Vagina (tissue), 2 donors: ENCODE measurements at places on chromosomes 11 and 22.
A peak's percentile ranks its signal among the peaks of the same experiment; 100 is the strongest.

- DNase-seq = no peak
Measured at GRCh38 chr22:44451016-44451415, 47.0 kb downstream of the RTL6 start.

GRCh38 chr11:75031224-75031753, 42.6 kb downstream of the NEU3 start:
- peak; percentile 61 for DNase-seq

DNA sequence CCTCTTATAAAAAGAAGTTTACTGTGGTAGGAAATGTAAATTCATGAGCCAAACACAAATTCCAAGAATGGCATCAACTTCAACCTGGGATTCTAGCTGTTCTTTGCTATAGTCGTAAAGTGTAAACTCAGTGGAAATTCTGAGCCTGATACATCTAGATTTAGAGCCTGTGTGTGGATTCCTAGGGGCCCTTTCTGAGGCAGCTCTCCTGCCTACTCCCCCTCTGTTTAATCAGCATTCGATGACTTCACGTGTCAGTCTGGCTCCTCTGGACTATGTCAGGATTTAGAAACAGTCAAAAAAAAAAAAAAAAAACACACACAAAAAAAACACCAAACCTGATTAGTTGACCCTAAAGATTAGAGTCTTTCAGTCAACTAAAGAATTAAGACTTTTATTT, 93.1 kb upstream of the SC5D start:
- DNase-seq = no peak

- no peak for DNase-seq
Measured at GRCh38 chr11:120884154-120885020, 139.5 kb upstream of the TBCEL start.

- DNase-seq = no peak
Measured at GRCh38 chr11:37504921-37505320, 906.9 kb upstream of the RAG2 start.

GRCh38 chr22:23817146-23817545, 21.7 kb downstream of the DERL3 start:
- DNase-seq = no peak

GRCh38 chr11:132220474-132220873, 850.1 kb downstream of the NTM start:
- DNase-seq = no peak

- no peak for DNase-seq
Measured at GRCh38 chr11:2687782-2688191, 12.0 kb downstream of the KCNQ1OT1 start.

- DNase-seq = no peak
Measured at GRCh38 chr22:46366801-46367706, 31.5 kb downstream of the TRMU start.

DNA sequence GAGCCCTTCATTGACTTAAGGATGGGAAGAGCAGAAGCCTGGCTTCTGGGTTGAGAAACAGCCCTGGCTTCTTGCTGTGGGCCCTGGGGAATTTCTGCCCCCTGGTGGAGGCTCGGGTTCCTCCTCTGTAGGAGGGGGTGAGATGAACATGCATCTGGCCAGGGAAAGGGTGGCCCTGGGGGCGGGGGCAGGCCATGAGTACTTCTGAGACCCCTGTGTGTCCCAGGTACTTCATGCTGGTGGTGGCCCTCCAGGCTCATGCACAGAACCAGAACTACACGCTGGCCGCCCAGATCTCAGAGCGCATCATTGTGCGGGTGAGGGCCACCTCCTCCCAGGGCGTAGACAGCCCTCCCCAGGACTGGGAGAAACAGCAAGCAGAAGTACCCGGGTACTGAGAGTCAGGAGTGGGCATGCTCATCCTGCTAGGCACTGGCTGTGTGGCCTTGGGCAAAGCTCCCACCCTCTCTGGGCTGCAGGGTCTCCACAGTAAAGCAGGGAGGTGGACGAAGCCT, 15.8 kb downstream of the TMEM258 start:
- DNase-seq = no peak

DNA sequence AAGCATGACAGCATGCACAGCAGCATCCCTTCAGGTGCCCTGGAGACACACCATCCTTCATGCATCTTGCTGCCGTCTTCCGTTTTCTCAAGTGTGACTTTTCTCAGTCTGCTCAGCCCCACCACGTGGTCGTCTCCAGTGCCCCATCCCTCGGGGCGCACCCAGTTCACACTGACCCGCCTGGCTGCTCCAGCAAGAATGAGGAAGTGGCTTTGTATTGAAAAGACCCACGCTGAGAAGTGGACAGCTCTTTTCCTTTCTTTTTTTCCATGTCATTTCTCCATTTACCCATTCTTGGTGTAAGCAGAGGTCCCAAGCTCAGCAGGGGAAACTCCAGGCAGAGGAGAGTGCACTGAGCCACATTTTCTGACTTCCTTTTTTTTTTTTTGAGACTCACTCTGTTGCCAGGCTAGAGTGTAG, 14.5 kb downstream of the SERPINH1 start:
- no peak for DNase-seq
